ENCODE measurements at places on chromosomes 2 and 18.
A peak's percentile ranks its signal among the peaks of the same experiment; 100 is the strongest.

DNA sequence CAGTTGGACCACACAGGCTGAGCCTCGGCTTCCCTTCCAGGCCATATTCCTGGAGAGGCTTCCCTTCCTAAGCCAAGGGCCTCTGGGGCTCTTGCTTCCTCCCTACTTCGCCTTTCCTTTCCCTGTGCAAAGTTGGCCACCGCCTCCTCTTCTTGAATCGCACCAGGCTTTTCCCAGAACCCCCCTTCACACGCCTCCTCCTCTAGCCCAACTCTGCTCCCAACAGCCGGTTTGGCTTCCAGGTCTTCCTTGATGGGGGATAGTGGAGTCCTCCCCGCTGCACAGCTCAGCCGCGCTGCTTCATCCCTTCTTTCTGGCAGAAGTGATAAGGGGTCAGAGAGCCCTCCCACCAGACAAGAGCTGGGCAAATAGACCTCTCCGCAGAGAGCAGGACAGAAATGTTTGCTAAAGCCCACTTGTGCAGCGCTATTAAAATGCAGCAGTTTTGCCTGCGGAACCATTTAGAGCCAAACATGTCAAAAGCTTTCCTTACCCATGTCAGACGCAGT, 56.4 kb downstream of the SNORC start:
- no peak for DNase-seq

GRCh38 chr2:3712424-3712823, 9.0 kb downstream of the DCDC2C start:
- no peak for DNase-seq

- DNase-seq = no peak
Observed at GRCh38 chr18:22983175-22983574, 50.0 kb downstream of the RBBP8 start.

DNA sequence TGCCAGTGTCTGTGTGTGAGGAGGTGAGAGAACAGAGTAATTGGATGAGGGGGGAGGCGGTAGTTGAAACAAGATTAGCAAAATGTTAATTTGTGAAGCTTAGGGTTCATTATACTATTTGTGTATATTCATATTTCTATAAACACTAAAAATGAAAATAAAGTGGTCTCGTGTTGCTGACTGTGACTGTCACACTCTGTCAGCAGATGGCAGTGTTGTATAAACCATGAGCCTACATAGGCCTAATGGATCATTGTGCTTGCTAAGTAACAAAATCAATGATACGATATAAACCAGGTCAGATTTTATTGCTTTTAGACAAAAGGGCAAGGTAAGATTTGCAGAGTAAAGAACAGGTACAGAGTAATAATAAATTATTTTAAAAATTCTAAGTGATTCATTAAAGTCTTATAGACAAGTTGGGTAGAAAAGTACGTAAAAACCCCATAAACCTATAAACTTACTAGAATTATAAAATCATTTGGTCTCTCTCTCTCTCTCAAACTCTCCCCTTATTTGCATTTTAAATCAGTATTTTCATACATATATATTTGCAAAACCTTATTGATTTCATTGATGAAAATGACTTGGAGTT, 182.7 kb downstream of the RPIA start:
- no peak for DNase-seq

- no peak for DNase-seq
Observed at GRCh38 chr2:110977403-110977802, 143.3 kb upstream of the BCL2L11 start.

GRCh38 chr2:145411493-145411892, 891.6 kb upstream of the ZEB2 start:
- no peak for DNase-seq

GRCh38 chr2:104289651-104290565, 564.0 kb upstream of the POU3F3 start:
- no peak for DNase-seq

GRCh38 chr2:52558265-52558664, 1209.3 kb upstream of the CHAC2 start:
- DNase-seq = no peak

GRCh38 chr18:9614401-9615279, at the start of gene PPP4R1:
Gene PPP4R1, minus strand, starts transcription at chr18:9614559. Its CDS starts 75 bp downstream, at chr18:9614484.
- no peak for DNase-seq

DNA sequence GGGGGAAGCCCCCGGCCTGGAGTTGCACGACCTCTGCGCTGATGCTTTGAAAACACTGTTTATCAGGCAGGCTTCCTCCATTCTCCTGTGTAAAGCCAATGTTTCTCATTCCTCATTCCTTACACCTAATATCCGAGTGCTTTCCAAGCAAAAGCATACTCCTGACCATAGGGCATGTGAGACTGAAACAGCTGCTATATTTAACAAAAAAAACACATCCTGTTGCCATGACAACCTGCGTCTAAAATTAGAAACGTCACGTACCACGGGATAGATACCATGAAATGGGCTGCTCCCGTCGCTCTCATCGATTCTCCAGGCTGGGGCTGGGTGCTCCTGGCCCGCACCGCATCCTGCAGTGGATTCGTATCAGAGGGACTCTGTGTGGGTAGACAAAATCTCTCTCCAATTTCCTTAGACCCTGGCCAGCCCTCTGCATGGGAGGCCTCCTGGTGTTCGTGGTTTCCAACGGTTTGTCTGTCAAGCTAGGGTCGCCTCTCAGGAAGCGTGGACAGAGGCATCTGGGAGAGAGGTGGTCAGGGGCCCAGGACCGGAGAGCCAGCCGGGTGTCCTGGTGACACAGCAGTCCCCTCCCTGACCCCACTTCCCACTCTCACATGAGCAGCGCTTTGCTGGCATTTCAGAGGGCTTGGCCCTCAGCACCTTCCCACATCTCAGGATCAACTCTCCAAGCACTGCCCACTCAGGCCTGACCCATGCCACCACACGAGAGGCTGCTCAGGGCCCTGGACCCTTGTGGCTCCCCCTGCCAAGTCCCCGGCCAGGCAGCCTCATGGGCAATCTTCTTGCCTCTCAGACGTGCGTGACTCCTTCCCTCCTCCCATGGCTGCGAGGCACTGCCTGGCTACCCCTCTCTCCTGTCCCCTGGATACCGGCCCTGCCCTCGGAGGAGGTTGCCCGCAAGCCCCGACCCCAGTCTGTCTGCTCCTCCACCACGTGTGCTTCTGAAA, 268.1 kb downstream of the NDUFA10 start:
- no peak for DNase-seq

- DNase-seq = no peak
Observed at GRCh38 chr2:64737547-64737946, 83.8 kb upstream of the SERTAD2 start.

GRCh38 chr2:111226876-111227700, 106.4 kb downstream of the BCL2L11 start:
- no peak for DNase-seq

- no peak for DNase-seq
Observed at GRCh38 chr2:122635686-122636085, 880.2 kb downstream of the TSN start.

GRCh38 chr2:176106581-176107539, at the start of gene HOXD11:
Gene HOXD11, plus strand, starts transcription at chr2:176107280. Its CDS starts 76 bp downstream, at chr2:176107356.
- DNase-seq = peak; percentile 30

DNA sequence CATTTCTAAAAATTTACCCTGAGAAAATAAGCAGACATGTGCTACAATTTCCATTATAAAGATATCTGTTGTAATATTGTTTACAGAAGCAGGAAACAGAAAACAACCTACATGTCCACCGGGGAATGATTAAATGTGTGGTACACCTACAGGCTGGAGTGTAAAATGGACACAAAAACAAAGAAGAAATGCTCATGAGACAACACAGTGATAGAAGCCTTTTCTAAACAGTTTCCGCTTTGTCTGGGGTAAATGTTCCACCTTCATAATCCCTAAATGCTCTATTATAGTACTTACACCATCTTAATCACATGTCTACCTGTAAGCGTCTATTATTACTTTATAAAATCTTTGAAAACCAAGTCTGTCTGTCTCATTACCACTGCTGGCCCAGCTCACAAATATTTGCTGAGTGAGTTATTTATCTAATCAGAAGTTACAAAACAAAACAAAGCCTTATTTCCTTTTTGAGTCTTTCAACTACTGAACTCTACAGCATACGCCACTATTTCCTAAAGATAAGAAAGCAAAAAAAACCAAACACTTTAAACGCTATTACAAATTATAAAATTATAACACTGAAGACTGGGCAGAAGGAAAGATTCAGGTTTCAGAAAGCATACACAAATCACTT, 95.3 kb downstream of the PIGN start:
- no peak for DNase-seq

- no peak for DNase-seq
Observed at GRCh38 chr2:71101656-71102055, 28.4 kb downstream of the MCEE start.

- no peak for DNase-seq
Observed at GRCh38 chr2:60502144-60502543, 51.3 kb downstream of the BCL11A start.

DNA sequence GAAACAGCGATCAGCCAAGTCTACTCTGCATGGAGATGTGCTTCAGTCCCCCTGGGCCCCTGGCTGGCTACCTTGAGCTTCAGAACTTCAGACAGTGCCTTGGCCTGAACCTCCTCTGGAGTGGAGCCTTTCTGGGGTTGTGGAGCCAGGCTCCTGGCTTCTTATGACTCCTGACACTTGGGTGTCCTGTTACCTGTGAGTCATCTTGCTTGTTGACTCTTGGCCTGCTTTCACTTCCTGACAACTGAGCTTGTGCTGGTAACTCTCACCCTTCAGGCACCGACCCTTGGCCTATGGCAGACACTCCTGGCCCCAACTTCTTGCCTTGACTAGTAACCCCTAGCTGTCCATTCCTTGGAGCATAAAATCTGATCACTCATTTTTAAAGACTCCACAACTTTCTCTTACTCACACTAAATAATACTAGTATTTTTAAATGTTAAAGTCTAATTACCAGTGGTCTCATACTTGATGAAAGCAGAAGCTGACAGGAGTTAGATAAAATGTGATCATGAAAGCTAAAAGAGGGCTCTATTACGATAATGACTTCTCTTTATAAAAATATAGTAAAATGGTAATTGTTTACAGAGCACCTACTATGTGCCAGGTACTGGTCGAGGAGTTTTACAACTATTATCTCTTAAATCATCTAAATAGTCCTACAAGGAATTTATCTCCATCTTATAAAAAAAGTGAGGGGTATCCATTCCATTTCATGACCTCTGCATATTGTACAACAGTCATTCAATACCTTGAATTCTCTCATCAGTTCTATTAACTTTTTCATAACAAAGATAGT, 46.3 kb upstream of the VIT start:
- DNase-seq = no peak

DNA sequence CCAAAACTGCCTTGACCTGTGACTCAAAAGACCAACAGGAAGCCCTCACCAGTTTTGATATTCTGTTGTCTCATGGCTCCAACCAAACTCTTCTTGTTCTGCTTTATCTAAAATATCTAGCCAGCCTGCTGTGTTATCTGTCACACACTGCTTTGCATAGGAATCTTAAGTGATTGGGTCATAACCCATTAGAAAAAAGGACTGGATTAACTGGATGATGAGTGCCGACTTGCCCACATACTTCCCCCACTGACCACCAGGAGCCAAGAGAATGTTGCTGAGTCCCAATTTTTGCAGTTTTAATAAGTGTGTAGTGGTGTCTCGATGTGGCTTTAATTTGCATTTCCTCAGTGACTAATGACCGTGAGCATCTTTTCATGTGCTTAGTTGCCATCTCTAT, 6.5 kb downstream of the MOGAT1 start:
- no peak for DNase-seq

- DNase-seq = no peak
Observed at GRCh38 chr2:113015655-113016054, 10.4 kb downstream of the IL36A start.

DNA sequence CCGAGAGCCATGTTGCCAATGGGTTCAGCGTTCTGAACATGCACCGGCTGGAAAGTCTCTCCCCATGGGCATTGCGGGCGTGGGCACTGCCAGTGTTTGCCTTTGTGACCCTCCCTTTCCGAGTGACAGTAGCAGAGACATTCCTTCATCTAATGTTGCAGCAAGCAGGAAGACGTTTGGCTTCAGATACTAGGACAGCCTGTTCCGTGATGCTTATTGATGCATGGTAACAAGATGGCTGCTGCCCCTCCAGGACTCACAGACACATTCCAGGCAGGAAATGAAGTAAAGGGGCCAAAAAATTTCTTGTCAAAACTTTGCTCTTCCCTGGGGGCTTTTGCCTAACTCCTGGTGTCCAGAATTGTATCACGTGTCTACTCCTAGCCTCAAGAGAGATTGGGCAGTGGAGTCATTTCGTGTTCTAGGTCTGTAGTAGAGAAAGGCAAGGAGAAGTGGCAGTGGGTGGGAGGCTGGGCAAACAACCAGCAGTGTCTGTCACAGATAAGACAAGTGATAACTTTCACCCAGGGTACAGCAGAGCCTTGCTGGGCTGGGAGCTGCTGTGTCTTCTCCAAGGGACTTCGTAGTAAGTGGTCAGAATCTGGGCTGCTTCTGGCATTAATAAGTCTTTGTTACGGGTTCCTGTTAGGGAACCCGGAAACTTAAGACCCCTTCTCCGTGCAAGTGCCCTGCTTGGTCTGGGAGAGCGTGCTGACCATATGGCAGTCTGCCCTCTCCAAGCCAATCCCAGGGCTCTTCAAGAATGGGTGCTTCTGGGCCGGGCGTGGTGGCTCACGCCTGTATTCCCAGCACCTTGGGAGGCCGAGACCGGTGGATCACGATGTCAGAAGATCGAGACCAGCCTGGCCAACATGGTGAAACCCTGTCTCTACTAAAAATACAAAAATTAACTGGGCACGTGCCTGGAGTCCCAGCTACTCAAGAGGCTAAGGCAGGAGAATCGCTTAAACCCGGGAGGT, 93.5 kb downstream of the TFCP2L1 start:
- DNase-seq = no peak

DNA sequence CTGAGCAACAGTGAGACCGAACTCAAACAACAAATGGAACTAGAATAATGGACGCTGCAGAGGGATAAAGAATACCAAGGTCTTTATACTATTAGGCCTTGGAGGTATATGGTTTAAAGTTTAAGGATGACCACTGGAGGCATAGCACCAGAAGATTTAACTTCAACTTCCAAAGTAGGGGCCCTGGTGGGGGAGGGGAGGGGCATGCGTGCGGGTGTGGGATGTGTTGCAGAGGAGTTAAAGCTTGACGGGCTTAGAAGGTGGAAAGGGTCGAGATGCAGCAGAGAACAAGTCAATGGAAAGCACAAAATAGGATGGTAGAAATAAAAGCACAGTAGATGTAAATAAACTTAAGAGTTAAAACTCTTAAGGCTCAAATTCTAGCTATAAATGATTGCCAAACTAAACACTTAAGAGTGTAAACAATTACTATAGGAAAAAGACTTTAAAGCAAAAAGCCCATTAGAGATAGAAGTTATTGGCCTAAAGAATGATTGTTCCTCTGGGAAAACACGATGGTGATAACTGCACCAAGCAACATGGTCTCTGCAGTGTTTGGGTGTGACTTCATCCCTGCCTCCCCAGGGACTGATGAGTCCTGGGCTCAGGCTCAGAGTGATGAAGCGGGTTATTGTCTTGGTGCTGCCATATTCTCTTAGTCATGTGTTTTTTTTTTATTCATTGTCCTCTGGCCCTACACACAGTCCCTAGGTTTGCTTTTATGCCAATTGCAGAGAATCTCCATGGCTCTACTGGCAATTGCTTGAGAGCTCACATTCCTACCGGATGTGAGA, 13.0 kb downstream of the RRM2 start:
- DNase-seq = no peak

All from NCI-H187 (cell line).